GM23248 (cell line): ENCODE measurements at places on chromosomes 7 and 10. TPM values are rescaled to one million over a fixed set of nuclear protein-coding genes. Genes with fewer than 3 reads are reported as not detected.
A peak's percentile ranks its signal among the peaks of the same experiment; 100 is the strongest.

The OR9A4 gene
- polyA plus RNA-seq, result not detected in 2 replicates

The ANKRD61 gene
- polyA plus RNA-seq, result 0.24 and 0.41 TPM in 2 replicates

DNA sequence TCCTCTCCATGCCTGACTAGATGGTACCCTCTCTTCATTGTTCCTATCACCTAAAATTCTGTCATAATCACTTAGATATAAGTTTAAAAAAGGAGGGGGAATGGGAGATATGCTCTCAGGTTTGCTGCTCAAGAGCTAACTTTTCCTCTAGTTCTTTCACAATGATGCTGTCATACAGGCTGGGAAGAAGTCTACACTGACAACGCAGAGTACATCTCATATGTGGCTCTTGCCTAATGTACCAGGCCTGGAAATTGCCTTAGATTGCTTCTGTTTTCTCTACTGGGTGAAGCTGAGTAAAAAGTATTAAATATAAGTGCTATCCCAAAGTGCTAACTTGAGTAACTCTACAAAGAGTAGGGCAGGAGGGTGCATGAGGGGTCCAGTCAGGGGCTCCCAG, 43.8 kb upstream of the BET1 start:
- no peaks in the 10 kb centered on the region for H3K36me3 ChIP-seq
- peaks cover 11% of the 10 kb centered on the region for H3K4me1 ChIP-seq
- no peak for DNase-seq
- H3K27me3 ChIP-seq, result no peaks in the 10 kb centered on the region

The CFAP46 gene
- 0.20 and 0.33 TPM in 2 replicates for polyA plus RNA-seq

GRCh38 chr7:79922894-79923293, 211.7 kb upstream of the GNAI1 start:
- no peaks in the 10 kb centered on the region for H3K36me3 ChIP-seq
- H3K27ac ChIP-seq, result no peak overlapping the region
- H3K4me3 ChIP-seq, result no peak overlapping the region

- peaks cover 45% of the 10 kb centered on the region for H3K27me3 ChIP-seq
- H3K36me3 ChIP-seq, result no peaks in the 10 kb centered on the region
- H3K4me3 ChIP-seq, result no peak overlapping the region
- no peak overlapping the region for H3K27ac ChIP-seq
- DNase-seq, result peak; percentile 3
These were observed 23.5 kb downstream of the WDFY4 start for GRCh38 chr10:48708144-48708543.

The SPAG6 gene
- polyA plus RNA-seq, result not detected in 2 replicates

The DPP6 gene
- polyA plus RNA-seq, result not detected in 2 replicates

The MAD1L1 gene
- polyA plus RNA-seq, result 38.2 and 46.5 TPM in 2 replicates
